ENCODE measurements at places on chromosomes 11 and 22. TPM values are rescaled to one million over a fixed set of nuclear protein-coding genes. Genes with fewer than 3 reads are reported as not detected.

MICALL1 gene
- total RNA-seq = 131 TPM

FDXACB1 gene
- 2.6 TPM for total RNA-seq

MS4A2 gene
- not detected for total RNA-seq

BUD13 gene
- 9.3 TPM for total RNA-seq

MPZL2 gene
- 0.95 TPM for total RNA-seq

TCN2 gene
- total RNA-seq = 3.8 TPM

CRYAB gene
- 4.1 TPM for total RNA-seq

APLNR gene
- 0.07 TPM for total RNA-seq

GAB4 gene
- total RNA-seq = not detected

SLC35C1 gene
- total RNA-seq = 24.0 TPM

KCNE3 gene
- 0.31 TPM for total RNA-seq

PATE4 gene
- total RNA-seq = not detected

PDE2A gene
- total RNA-seq = 0.75 TPM

CACNA1I gene
- total RNA-seq = 0.17 TPM

TRIM48 gene
- total RNA-seq = not detected

FOSL1 gene
- 37.9 TPM for total RNA-seq

MRGPRX3 gene
- not detected for total RNA-seq

SLC22A12 gene
- total RNA-seq = not detected

ASRGL1 gene
- total RNA-seq = 2.4 TPM

IGLL5 gene
- not detected for total RNA-seq
